NCI-H345 (cell line): ENCODE measurements at places on chromosomes 1 and 21.

DNA sequence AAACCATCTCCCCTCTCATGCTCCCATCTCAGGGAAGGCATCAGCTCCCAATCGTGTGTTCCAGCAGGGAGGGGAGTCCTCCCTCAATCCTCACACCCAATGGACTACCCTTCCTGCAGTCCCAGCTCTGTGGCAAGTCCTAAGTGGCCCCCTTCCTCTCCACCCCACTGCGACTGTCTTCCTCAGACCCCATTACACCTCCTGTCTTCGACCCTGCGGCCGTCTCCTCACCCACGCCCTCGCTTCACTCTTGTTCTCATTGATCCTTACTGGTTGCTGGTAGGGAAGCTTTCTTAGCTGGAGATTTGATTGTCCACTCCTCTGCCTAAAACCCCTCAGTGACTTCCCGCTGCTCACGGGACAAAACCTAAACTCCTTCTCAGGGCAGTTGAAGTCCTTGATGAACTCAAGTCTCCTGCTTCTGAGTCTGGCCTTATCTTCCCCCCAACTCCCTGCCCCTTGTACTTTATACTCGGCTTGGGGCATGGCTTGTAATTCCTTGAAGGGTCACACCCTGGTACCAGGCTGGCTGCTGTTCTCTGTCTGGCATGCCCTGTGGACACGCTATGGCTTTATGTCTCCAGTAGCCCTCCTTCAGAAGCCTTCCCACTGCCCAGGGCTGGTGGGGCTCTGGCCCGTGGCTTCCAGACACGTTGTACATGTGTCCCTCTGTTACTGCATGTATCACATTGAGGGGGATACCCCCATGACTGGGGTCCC, 2.3 kb upstream of the EPS8L3 start:
- no peak for DNase-seq

DNA sequence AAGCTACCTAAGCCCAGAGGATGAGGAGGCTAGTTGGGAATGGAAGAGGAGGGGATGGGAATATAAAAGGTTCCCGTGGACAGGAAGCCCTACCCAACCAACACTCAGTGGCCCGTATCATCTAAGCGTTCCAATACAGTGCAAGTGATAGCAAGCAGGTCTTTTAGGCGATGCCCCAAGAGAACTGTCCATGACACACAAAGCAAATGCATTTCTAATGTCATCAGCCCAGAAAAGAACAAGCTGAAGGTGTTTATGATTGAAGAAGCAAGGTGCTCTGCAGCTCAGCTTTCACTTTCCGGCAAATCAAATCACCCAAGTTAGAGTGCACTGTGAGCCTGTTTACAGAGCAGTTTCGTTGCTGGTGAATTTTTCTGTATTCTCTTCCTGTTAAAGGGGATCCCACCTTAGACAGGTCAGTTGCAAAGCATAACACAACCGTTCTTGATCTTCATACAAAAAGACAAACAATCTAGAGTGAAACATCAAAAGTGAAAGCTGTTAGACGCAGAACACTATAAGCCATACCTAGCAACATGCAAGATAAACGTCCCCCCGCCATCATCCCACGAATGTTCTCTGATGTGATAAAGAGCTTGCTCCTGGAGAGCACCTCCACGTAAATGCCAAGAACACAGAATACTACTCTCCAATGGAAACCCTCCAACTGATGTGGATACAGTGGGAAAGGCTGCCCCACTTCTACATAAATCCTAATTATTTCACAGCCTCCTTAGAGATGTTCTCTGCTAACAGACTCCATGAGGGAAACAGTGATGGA, 54.0 kb downstream of the PGBD5 start:
- no peak for DNase-seq

DNA sequence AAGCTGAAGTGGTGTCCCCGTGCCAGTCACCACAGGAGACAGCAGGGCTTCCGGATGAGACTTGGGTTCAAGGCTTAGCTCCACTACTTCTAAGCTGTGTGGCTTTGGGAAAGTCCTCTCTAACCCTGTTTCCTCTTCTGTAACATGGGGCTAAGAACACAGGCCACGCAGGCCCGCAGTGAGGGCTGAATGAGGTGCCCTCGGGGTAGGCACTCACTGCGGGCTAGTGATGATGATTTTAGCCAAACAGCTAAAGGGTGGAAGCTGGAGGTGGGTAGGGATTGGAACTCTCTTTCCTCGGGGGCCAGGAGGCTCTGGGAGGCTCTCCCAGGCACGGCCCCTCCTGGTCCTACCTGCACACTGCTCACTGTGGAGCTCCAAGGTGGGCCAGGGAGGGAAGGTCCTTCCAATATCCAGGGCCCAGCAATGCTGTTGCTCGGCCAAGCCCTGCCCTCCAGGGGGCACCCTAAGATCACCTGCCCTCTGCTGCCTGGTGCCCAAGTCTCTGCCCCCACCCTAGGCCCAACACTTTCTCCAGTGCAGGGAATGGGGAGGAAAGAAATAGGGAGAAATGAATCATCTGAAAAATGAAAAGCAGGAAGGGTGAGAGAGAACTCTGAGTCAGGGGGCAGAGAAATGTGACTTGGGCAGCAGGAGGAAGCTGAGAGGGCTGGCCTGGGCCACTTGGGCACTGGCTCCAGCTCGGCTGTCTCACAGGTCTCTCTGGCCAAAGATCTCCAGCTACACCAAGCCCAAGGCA, 19.2 kb upstream of the EVA1B start:
- DNase-seq: no peak

DNA sequence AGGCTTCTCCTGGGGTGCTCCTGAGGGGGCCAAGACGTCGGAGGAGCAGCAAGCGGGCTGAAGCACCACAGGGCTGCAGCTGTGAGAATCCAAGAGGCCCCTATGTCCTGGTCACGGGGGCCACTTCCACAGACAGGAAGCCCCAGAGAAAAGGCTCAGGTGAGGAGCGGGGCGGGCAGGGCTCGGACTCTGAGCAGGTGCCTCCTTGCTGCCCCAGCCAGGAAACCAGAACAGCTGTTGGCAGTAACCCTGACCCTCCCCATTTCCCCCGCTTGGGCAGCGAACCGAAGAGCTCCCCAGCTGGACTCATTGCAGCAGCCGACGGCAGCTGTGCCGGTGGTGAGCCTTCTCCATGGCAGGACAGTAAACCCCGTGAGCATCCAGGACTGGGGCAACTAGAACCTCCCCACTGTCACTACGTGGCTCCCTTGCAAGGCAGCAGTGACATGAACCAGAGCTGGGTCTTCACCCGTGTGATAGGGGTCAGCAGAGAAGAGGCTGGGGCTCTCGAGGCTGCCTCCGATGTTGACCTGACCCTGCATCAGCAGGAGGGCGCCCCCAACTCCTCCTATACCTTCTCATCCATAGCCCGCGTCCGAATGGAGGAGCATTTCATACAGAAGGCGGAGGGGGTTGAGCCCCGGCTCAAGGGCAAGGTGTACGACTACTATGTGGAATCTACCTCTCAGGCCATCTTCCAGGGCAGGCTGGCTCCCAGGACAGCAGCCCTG, 625 bp downstream of the KLHDC7A start:
- no peak for DNase-seq

DNA sequence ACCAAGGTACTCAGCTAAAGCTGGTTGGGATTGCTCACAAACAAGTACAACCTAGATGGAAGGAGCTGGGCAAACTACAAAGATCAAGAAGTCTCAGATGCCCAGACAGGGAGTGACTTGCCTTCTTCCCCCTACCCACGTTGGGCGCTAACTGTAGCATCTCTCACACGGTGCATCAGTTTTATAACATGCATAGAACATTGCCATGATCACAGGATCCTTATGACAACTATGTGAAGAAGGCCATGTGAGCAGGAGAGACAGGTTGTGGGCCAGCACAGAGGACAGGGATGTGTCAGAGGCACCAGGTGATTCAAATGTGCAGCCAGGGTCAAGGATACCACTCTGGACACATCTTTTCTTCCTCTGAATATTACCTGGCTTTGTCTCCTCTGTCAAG, 28.3 kb upstream of the CYP4B1 start:
- no peak for DNase-seq

DNA sequence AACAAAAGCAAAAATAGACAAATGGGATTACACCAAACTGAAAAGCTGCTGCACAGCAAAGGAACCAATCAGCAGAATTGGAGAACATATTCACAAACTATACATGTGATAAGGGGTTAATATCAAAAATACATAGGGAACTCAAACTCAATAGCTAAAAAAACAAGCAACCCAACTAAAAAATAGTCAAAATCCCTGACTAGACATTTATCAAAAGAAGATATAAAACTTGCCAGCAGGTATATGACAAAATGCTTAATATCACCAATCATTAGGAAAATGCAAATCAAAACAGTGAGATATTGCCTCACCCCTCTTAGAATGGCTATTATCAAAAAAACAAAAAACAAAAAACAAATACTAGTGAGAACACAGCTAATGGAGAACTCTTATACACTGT, 140.3 kb downstream of the LRRIQ3 start:
- no peak for DNase-seq

DNA sequence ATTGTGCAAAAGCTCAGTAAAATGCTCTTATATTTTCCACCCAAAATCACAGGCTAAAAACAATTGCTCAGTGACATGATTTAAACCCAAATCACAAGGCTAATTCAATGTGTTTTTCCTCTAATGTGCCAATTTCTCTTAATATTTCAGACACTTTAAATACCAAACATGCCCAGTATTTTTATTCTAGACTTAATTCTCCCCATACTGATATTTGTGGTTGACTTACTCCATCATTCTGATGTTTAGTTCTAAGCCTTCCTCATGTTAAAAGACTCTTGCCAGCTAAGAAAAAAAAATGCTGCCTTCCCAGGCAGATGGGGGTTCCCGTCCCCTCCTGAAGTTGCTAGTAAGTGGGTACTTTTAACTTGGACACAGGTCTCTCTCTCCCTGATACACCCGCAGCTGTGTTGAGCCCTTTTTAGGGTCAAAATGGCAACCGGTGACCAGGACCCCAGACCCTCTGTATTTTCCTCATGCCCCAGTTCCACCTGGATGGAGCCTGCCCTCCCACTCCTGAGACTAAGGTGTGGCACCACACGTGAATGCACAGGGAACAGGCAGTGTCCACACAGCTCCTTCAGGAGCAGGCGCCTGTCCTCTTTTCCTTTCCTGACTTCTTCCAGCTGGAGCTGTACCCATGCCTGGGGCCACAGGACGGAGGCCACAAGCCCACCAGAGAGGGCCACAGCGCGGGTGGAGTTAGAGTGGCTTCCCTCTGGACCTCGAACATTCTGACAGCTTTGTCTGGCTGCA, 118.9 kb downstream of the RIPK4 start:
- no peak for DNase-seq

- peak; percentile 94 for DNase-seq
These were observed 364.9 kb downstream of the PRDM2 start for GRCh38 chr1:14064649-14065442.

DNA sequence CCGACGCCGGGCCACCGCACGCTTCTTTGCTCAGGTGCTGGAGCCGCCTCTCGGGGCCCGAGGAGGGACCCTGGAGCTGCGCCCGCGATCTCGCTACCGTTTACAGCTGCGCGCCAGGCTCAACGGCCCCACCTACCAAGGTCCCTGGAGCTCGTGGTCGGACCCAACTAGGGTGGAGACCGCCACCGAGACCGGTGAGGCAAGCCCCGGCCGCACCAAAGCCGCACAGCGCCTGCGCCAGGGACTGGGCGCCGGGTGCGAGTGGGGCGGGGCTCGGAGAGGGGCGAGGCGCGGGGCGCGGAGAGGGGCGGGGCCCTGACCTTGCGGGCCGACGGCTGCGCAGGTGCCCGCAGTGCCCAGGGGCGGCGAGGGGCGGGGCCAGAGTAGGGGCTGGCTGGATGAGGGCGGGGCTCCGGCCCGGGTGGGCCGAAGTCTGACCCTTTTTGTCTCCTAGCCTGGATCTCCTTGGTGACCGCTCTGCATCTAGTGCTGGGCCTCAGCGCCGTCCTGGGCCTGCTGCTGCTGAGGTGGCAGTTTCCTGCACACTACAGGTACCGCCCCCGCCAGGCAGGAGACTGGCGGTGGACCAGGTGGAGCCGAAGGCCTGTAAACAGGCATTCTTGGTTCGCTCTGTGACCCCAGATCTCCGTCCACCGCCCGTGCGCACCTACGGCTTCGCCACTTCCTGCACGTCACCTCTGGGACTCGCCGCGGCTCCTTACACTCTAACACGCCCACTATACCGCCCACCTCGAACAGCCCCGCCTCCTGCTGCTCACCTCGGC, 9.8 kb upstream of the CDC20 start:
- DNase-seq: peak; percentile 95

DNA sequence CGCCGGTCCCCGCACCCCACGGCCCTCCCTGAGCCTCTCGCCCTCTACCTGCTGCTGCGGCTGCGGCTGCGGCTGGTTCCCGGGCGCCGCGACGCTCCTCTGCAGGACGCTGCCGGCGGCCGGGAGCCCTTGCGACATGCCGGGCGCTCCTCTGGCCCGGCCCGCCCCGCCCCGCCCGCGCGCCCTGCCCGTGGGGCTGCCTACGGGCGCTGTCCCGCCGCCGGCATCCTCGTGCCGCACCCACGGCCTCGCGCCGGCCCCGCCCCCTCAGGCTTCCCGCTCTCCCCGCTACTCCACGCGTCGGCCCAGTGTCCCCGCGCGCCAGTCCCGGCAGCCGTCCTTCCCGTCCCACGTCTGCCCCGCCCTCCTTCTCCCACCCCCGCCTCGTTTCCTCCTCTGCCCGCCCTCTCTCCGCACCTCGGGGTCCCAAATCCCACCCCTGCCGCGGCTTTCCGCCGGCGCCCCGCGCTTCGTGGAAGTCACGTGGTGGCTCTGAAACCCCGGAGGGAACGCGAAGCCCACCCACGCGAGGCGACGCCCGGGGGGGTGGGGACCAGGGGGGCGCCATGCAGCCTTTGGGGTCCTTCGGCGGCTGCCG, at the start of gene BATF3:
Gene BATF3 (minus strand): TSS at position 216 of the 598 bp plus-strand sequence. CDS start 78 bp downstream, at position 138.
- DNase-seq: peak; percentile 50

- no peak for DNase-seq
These were observed 671 bp downstream of the DNAJC11 start for GRCh38 chr1:6700853-6701436.

GRCh38 chr21:34260277-34261008, 103.4 kb upstream of the KCNE2 start:
- no peak for DNase-seq

GRCh38 chr1:156194300-156194652, 372 bp downstream of the SLC25A44 start:
- peak; percentile 72 for DNase-seq

GRCh38 chr21:14545906-14546480, at the start of gene SAMSN1:
Gene SAMSN1, minus strand, starts transcription at chr21:14546315. Its CDS starts 54 bp downstream, at chr21:14546261.
- no peak for DNase-seq

- no peak for DNase-seq
These were observed 2.2 kb downstream of the FAM89A start for GRCh38 chr1:231037585-231038517.

DNA sequence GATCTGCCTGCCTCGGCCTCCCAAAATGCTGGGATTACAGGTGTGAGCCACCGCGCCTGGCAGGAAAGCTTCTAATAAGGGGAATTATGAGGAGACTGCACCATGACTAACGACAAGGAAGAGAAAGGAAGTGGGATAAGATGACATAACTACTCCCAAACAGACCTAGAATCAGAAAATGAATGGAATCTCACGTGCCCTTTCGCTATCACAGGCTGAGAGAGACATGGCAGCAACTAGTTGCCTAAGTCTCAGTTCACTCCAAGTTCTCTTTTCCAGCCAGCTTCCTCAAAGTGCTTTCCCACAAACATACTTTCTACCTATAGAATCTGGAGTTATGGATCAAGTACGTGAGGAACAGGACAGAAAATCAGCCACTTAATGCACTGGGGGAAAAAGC, 2.0 kb downstream of the PI4KB start:
- no peak for DNase-seq
